ENCODE measurements at places on chromosomes 7 and 10. TPM values are rescaled to one million over a fixed set of nuclear protein-coding genes. Genes with fewer than 3 reads are reported as not detected.

MYOZ1 gene
- not detected for total RNA-seq

CLCN1 gene
- total RNA-seq, result 0.21 TPM

PNLIPRP2 gene
- not detected for total RNA-seq

ABCF2 gene
- 9.7 TPM for total RNA-seq

CLDN3 gene
- total RNA-seq, result not detected

Measured in mononuclear cell (primary cell).